ENCODE measurements at places on chromosomes 12 and 14.

GRCh38 chr12:2160043-2160442, 107.3 kb downstream of the CACNA1C start:
- no peak for DNase-seq

GRCh38 chr14:24699052-24699451, 65.1 kb upstream of the GZMB start:
- no peak for DNase-seq

DNA sequence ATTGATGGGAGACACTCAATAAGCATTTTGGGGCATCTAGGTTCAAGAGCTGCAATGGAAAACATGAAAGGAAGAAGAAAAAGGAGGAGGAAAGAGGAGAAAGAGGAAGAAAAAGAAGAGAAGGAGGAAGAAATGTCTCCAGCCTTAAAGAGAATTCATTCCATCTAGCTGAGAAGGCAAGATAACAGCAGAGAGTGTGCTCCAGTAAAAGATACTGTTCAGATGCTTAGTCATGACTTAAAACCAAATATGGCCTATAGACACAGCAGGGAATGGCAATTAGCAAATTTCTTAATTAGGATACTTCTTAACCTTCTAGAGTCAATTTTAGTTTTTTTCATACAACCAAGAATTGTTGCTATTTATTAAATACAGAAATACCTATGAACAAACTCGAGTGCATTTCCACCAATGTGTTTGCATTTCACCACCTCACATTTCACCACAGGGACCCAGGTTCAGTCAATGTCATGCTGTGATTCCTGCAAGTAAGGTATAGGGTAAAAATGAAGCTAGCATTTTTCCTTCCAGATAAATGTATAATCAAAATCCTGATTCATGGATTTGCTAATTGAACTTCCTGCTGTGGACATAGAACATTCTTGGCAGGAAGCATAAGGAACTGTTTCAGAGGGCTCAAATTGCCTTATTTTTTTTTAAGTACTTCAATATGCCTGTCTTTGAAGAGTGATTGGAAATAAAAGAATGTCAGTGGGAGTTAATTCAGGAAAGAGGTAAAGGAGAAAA, 177.8 kb downstream of the RPS29 start:
- DNase-seq = no peak

DNA sequence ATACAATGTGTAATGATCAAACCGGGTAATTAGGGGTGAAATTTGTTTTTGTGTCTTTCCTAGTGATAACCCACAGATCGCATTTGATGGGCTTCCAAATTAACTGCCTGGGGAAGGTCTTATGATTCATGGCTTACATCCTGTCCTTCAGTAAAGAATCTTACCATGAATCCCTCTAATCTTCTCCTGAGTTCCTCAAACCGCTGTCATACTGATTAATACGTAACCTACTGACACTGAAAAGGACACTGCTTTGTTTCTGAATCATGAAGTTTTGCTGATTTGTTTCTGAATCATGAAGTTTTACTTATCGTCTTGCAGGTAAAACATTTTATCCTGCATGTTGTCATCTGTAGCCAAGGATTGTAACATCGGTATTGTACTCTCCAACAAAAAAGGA, 52.0 kb upstream of the CRY1 start:
- DNase-seq = no peak

DNA sequence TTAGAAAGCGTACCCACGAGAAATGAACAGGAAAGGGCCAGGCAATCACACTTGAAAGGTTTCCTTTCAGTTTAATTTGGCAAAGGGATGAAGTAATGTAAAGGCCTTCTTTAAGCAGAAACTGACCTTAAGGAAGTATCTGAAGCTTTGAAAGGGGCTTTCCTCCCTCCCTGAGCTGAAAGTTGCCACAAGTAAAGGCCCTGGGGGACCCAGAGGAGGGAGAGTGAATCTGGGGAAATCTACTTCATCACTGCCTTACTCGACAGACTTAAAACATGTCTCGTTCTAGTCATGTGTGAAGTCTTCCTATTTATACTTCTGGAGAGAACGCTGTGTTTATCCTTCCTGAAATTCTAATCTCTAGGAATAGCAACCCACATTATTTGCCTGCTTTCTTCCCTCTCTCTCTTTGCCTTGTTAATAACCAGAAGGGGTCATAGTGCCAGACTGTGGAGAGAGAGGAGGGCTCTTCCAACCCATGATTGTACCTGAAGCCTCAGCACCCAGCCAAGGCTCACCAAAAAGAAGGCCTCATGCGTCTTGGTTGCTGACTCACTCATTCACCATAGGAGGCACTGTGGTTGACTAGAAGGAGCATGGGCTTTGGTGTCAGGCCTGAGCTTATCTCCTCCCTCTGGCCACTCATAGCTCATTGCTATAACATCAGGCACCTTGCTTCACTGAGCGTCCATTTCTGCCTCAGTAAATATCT, 10.2 kb upstream of the GPX2 start:
- no peak for DNase-seq

- DNase-seq = no peak
Observed at GRCh38 chr14:39474416-39474911, 42.2 kb upstream of the FBXO33 start.

DNA sequence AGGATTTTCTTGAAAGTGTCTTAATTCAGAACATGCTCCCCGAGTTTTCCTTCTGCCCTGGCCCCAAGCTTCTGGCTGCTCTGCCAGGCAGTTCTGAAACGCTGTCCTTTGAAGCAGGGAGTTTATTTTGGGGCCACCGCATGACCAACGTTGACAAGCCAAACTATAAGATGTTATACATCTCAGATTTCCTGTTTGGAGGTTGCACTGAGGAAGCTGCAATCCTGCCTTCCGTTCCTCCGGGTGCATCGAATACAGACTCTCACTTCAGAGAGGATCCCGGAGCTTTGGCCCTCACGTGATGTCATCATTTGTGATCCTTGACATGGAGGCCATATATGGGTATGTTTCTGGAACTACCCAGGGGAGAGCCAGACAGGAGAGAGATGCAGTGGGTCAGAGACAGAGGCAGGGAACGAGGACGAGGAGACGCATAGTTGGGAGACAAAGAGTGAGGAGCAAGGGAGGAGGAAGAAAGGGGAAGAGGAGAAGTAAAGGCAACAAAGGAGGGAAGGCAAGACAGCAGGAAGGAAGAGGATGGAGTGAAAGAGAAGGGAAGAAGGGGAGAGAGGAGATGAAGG, at the start of gene ASB2:
TSS of gene ASB2 (minus strand) at position 94 of the 581 bp plus-strand sequence. CDS start 12,031 bp downstream, outside the sequence.
- no peak for DNase-seq

DNA sequence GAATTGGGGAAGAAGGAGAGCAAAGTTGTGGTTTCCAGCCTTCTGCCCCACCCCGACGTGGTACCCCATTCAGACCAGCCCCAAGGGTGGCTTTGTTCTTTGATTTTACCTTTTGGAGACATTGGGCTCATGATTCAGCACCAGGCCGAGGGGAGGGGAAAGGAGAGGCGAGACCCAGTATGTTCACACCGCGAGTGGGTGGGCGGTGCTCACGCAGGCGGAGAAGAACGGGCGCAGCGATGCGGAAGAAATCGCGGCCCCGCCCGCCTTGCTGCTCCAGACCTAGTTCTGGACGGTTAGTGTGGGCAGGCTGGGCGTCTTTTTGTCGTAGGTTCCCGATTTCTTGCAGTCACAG, 963 bp downstream of the ATL1 start:
- peak; percentile 23 for DNase-seq

DNA sequence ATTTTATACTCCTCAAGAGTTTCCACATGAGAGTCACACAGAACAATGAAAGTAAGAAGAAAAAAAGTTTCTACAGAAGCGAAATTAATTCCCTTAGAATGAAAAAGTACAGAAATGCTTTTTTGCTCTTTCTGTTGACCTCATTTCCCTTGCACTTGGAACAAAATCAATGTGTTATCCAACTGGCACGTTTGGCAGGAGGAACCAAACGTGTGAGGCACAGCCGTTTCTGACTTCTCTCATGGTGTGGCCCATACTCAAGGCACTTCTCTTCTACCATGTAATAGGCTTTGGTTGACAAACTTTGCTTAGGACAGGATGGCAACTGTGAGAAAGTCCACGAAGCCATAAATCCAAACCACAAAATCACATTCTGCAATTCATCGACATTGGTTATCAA, 297.0 kb downstream of the FUT8 start:
- DNase-seq = no peak

DNA sequence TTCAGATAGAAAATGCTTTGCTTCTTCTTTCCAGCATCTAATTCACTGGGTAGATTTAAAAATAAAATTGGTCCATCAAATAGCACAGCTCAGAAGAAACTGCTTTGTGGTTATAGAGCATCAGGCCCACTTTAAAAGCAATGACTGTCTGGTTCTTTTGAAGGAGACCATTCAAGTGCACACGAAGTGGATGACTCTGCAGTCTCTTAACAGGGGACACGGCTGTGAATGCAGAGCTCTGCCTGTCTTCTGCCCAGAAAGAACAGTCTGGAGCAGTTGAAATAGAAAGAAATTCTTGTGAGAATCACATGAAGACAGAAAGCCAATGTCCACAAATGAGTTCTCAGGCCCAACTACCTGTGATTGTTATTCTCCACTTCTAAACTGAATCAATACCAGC, 138.7 kb upstream of the PLEKHA5 start:
- DNase-seq = no peak

DNA sequence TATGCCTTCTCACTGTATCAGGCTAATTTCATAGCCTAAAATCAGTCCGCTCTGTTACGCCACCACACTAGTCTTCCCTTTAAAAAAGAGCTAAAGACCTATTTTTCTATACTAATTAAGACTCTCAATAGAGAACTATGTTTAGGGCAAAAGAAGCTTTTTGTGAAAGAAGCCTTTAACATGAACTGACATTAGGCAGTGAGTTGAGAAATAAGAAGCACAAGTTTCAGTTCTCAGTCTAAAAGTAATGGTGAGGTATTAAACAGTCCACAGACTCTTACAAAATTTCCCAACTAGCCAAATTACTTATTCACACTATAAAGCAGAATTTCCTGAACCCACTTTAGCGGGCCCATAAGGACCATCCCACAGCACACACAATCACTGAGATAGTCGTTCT, 93.7 kb downstream of the SOX5 start:
- DNase-seq = no peak

GRCh38 chr14:96170961-96171592, 33.6 kb upstream of the BDKRB2 start:
- no peak for DNase-seq

DNA sequence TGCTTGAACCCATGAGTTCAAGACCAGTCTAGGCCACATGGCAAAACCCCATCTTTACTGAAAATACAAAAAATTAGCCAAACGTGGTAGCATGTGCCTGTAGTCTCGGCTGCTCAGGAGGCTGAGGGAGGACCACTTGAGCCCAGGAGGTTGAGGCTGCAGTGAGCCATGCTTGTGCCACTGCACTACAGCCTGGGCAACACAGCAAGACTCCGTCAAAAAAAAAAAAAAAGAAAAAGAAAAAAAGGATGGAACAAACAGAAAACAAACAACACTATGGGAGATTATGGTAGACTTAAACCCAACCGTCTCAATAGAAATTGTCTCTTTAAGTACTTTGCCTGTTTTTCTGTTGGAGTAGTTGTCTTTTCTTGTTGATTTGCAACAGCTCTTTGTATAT, 36.4 kb downstream of the PYM1 start:
- no peak for DNase-seq

DNA sequence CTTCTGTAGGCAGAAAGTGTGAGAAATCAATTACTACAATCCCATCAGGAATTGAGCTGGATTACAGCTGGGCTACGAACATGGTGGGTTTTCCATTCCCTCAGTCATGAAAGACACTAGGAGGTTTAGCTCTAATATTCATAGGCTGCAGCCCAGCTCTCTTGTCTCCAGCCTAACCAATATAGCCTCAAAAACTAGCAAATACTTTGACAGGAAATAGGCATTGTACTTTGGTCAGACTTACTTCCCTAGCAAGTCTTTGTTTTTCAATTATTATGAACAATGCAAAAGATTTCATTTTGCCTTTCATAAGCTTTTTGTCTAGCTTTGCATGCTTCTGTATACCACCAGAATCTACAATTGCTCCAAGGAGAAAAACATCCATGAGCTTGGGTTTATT, 296.2 kb downstream of the GPHN start:
- DNase-seq = no peak

DNA sequence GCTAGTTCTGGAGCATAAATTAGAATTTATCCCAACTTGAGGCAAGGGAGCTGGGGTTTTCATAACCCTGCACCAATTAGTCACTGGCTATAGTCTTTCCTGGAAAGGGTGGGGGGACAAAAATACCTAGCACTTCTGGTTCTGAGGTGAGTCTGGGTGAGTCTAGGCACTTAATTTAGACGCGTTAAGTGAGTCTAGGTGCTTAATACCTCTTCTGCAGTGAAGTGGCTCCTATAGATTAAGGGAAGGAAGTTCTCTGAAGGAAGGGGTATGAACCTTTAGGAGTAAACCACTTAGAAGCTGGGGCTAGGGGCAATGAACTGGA, 251.7 kb downstream of the EFCAB11 start:
- no peak for DNase-seq

GRCh38 chr14:101407328-101407727, 154.0 kb upstream of the DIO3 start:
- no peak for DNase-seq

DNA sequence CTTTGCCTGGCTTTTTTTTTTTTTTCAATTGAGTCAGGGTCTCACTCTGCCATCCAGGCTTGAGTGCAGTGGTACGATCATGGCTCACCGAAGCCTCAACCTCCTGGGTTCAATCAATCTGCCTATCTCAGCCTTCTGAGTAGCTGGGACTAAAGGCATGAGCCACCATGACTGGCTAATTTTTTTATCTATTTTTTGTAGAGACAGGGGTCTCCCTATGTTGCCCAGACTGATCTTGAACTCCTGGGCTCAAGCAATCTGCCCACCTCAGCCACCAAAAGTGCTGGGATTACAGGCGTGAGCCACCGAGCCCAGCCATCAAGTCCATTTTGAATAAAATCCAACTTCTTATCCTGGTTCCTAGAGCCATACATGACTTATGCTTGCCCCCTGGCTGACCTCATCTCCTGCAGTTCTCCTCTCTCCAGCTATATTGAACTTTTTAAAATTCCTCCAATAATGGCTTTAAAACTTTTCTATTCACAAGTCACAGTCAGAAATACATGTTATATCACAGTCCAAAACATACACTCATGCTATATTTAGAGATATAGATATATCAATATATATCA, 10.4 kb upstream of the RND1 start:
- no peak for DNase-seq

- no peak for DNase-seq
Observed at GRCh38 chr14:92437729-92438285, 75.8 kb upstream of the RIN3 start.

GRCh38 chr12:42039176-42039575, 105.5 kb downstream of the GXYLT1 start:
- no peak for DNase-seq
